ENCODE measurements at places on chromosomes 11 and 22.

DNA sequence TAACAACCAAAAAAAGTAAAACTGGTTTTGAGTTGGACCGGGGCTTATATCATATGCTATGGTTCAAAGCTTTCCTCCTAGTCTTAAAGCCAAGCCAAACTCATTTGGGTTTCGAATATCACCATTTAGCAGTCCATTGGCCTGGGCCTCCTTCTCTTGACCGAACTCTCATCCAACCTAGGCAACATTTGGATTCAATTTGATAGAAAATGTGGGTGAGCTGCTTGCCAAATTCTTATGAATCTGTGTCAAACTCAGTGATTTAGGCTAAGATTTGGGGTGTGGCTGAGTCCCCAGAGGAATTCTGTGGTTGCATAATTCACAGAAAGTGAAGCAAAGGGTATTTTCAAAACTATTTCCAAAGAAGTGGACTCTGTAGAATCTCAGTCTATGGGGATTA, 83.7 kb downstream of the BLID start:
- no peak for DNase-seq

- no peak for DNase-seq
Observed at GRCh38 chr11:103530257-103530656, 421.0 kb downstream of the DYNC2H1 start.

- no peak for DNase-seq
Observed at GRCh38 chr22:39144101-39144767, 8.2 kb downstream of the CBX7 start.

DNA sequence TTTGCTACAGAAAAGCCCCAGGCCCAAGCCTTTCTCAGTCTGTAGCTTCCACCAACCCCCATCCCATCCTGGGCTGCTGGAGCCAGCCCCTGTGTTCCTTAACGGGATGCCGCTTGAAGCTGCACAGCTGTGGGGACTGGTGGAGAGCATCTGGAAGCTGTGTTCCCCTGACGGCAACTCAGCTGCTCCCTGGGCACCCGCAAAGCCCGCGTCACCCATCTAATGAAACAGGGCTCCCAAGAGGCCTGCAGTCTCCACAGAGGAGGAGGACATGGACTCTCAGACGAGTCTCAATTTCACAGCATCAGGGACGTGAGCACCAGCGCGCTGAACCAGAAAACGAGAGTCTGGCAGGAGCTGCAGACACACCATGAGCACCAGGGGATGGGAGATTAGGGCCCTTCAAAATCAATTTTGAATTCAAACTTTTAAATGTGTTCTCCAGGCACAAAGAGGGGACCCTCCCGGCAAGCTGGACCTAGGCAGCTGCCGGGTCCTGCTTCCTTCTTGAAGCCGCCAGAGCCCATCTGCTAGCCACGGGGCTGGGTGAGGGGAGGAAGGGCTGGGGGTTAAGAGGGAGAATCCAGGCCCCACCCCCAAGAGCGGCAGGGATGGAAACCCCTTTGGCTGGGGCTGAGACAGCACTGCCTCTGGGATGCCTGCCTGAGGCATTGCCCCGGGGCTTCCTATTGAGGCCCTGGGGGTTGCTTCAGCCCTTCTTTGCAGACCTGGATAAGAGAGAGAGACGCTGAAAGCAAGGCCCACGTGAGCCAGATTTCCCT, 21.0 kb downstream of the LMO1 start:
- DNase-seq: no peak

DNA sequence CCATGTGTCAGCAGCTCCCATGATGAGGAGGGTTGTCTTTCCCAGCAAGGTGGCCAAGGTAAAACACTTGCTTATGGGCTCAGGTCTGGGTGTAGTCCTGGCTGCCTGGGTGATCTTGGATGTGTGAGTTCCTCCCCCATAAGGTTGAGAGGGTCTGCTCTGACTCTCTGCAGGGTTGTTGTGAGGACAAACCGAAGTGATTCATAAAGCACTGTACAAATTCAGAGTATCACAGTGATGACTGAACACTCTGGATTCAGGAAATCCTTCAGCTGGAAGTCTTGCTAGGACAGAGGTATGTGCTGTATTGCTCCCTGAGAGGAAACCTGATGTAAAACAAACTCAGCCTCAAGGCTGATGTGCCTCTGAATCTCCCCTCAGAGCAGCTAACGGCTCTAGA, 220.9 kb upstream of the PITPNB start:
- no peak for DNase-seq

GRCh38 chr11:2599561-2600189, 100.1 kb downstream of the KCNQ1OT1 start:
- no peak for DNase-seq

DNA sequence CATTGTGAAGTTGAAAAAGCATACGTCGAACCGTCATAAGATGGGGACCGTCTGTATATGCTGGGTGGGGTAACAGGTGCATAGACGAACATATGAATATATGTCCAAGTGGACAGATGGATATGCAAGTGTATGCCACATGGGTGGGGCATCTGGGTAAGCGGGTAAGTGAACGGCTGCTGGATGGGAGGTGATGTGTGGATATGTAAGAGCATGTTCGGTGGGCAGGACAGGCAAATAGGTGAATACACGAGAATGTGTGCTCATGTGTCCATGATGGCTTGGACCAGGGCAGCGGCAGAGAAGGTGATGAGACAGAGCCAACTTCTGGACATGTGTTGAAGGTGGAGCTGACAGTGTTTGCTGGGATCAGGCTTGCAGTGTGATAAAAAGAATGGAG, 12.0 kb downstream of the IFITM10 start:
- no peak for DNase-seq

- no peak for DNase-seq
Observed at GRCh38 chr22:19846620-19847344, 7.9 kb downstream of the GNB1L start.

DNA sequence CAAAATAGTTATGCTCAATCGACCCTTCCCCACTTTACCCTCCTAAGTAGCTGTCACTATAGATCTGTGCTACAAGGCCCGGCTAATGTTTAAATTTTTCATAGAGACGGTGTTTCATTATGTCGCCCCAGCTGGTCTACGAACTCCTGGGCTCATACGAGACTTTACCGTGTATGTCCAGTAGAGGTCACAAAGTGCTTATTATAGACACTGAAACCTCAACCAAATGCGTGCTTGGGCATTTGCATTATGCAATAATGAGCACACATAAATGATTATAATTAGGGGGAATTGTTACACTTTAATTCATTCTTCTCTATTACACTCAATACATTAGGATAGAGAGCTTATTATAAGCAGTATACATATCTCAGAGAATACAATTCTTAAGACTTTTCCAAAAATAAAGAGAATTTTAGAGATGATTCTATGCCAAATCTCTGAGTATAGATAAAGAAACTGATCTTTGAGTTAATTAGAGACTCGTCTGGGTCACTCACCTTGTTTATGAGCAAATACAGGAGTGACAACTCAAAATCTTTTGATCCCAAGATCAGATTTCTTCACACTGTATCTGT, 12.5 kb upstream of the MRPL16 start:
- no peak for DNase-seq

DNA sequence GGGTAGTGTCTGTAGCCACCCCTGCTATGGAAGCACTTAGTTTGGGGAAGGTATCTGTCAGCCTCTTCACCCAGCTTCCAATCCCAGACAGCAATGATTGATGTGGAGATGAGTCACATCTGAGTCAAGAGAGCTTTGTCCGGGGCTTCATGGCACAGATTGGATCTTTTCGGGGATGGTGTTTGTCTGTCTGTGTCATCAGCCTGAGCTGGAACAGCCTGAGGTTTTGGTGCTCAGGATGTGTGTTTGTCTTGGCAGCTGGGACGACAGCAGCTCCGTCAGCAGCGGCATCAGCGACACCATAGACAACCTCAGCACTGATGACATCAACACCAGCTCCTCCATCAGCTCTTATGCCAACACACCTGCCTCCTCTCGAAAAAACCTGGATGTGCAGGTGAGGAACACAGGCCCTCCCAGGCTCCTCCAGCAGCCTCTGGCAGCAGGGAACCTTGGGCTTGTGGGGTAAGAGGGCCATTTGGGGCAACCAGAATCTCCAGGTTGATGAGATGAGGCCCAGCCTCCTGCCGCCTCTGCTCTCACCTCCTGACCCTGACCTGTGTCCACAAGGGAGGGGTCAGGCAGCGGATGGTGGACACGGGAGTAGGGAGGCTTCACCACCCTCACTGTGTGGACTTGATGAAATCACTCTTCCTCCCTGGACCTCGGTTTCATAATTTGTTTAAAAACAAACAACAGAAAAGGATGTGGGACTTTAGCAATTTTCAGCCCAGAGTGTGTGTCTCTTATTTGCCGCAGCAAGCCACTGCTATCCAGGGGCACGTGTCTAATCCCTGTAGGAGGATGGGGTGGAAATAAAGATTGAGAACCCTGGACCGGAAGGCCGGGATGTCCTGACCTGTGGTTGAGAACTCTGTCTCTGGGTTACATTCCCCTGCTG, 124.3 kb downstream of the DBX1 start:
- no peak for DNase-seq

GRCh38 chr22:22040472-22040871, 57.9 kb upstream of the TOP3B start:
- DNase-seq: no peak

DNA sequence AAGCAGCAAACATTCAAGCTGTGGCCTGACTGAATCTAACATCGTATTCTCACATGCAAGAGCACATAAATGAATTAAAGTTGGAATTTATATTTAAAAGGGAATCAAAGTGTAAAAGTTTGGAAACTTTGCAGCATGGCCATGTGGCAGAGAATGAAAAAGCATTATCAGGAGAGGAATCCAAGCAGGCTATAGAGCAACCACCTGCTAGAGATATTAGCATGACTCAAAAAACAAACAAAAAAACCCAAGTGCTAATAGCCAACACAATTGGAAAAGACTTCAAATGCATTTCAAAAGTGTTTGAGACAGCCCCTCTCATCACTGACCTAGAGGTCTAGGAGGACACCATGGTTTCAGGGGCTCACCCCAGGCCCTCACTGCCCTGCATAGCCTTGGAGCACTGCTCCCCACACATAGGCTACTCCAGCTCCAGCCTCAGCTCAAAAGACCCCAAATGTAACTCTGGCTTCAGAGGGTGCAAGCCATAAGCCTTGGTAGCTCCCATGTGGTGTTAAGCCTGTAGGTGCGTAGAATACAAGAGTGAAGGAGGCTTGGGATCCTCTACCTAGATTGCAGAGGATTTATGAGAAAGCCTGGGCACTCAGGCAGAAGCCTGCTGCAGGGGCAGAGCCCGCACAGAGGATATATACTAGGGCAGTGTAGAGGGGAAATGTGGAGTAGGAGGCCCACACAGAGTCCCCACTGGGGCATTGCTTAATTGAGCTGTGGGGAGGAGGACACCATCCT, 1.7 kb upstream of the KRTAP5-7 start:
- no peak for DNase-seq

- no peak for DNase-seq
Observed at GRCh38 chr11:65042891-65043290, 1.9 kb downstream of the SAC3D1 start.

GRCh38 chr22:38097557-38098409, 12.7 kb downstream of the BAIAP2L2 start:
- DNase-seq: no peak

DNA sequence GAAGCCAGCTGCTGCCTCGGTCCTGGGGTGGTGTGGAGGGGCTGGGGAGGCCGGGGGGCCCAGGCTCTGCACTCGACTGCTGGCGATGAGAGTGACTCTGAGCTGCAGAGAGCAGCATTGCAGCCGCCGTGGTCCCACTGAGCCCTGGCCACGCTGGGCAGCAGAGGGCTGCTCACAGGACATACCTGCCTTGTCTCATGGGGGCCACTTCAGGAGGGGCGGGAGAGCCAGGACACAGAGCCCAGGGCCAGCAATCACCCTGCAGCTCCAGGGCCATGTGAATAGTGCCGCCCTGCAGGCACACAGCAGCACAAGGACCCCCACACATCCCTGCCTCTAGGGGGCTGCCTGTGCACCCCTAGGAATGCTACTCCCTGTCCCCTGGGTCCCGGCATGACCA, 147.0 kb downstream of the CRYBB2 start:
- no peak for DNase-seq

- DNase-seq: no peak
Observed at GRCh38 chr22:45426387-45426786, 12.9 kb downstream of the RIBC2 start.

DNA sequence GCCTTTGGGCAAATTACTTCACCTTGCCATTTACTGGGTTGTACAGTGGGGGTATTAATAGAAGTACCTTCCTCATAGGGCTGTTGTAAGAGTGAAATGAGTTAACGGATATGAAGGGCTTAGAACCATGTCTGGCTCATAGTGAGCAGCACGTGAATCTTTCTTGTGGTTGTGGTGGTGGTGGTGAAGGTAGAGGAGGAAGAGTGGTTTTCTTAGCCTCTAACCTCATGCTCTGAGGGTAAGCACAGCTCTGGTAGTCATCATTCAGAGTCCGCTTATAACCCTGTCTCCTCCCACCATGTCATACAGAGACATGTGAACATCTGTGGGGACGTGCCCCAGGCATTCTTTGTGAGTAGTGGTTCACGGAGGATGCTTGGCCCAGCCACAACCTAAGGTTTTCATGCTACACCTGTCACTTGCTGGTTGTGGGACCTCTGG, 43.6 kb downstream of the TEAD1 start:
- peak; percentile 23 for DNase-seq

DNA sequence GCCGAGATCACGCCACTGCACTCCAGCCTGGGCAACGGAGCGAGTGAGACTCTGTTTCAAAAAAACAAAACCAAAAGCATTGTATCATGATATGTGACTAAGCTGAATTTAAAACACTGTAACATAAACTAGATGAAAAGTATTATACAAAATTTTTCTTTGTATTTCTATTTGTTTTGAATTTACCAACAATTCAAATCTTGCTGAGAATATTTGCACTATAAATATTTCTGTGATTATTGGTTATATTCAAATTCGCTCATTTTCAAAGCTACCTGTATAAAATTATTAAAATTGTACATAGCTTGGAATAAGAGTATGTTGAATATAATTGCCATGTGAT, 101.9 kb upstream of the SERPIND1 start:
- DNase-seq: no peak
